Activated T-cell treated with anti-CD3 and anti-CD28 coated beads for 4 hours (primary cell): ENCODE measurements at places on chromosomes 7 and 10.

DNA sequence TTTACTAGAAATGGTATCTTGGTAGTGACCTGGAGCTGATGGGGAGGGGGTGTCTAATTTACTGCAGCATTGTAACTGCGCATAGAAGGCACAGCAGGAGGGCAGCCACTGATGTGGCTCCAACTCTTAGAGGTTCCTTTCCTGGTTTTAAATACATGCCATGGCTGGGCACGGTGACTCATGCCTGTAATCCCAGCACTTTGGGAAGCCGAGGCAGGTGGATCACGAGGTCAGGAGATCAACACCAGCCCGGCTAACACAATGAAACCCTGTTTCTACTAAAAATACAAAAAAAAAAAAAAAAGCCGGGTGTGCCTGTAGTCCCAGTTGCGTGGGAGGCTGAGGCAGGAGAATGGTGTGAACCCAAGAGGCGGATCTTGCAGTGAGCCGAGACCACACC, 19.2 kb upstream of the SEC61G start:
- DNase-seq, result no peak

DNA sequence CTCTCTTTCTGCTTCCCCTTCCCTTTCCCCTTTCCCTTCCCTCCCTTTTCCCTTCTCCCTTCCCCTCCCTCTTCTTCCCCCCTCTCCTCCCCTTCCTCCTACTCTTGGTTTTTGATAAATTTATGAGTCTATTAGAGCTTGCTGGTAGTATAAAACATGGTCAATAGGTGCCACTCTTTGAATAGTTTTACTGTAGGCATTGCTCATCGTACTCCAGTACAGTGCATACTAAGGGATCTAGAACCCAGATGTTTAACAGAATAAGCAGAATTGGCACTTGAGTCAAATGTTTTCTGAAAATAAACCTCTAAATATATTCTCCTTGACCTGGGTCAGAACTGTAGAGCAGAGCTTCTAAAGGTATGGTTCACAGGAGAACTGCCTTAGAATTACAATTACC, 126.7 kb downstream of the SORCS3 start:
- no peak for DNase-seq

- no peak for DNase-seq
These were observed 128.5 kb upstream of the TNS3 start for GRCh38 chr7:47710201-47710935.

DNA sequence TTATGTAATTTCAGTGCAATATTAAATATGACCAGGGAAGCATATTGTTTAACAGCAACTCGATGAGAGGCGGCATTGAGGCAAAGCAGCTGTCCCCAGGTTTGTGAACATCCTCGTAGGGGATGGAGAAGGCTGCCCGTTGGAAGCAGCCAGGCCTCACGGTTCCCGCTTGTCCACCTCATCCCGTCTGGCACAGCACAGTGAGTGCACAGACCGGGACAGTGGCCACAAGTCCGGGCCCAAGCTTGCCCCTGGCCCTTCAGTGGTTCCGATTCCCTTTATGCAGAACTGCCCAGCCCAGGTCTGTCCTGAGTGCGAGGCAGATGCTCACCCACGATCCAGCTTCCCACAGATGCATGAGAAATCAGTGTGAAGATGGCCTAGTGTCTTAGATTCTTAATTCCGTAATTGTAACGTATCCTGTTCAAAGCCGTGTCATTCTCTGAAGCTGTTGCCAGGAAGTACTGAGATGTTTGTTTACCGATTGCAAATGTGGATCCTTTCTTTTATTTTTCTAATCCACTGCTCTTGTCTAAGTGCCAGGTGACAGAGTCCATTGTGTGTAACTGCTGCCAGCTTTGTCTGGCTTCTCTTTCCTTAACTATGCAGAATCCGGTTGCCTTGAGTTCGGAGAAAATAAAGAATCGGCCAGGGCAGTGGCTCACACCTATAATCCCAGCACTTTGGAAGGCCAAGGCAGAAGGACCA, 35.5 kb downstream of the PFKP start:
- DNase-seq, result no peak

GRCh38 chr7:150389532-150389816, 10.3 kb downstream of the ZNF775 start:
- no peak for DNase-seq

DNA sequence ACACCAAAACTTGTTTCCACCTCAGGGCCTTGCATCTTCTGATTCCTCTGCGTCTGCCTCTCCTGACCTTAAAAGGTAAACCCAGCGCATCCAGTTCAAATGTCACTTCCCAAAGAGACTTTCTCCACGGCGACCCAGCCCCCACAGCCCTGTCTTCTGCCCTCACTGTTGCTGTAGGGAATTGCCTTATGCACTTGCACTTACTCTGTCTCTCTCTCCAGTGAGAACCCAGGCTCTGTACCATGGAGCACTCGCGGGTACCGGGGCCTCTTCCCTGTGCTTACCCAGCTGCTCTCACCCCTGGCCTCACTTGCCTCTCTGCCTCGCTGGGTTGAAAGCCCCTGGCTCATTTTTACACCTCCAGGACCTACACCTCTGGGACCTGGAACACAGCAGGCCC, 48.4 kb downstream of the AOC1 start:
- DNase-seq, result no peak

DNA sequence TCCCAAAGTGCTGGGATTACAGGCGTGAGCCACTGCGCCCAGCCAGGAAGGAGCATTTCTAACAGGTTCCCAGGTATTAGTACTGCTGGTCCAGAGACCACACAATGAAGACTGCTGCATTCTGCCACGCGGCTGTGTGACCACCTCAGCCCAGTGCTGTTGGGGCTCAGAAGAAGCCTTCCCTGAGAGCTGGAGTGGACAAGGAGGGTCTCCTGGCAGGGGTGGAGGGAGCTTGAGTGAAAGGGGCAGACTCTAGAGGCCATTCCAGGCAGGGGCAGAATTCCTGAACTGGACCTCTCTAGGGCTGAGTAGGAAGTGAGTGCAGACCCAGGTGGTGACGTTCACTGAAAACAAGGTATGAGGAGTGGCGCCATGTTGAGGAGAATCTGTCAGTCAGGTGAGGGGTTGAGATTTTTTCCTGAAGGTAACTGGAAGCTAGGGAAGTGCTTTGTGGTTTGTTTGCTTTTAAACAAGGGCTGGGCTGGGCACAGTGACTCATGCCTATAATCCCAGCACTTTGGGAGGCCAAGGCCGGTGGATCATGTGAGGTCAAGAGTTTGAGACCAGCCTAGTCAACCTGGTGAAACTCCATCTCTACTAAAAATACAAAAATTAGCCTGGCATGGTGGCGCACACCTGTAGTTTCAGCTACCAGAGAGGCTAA, 67.6 kb downstream of the TACC2 start:
- DNase-seq, result no peak

DNA sequence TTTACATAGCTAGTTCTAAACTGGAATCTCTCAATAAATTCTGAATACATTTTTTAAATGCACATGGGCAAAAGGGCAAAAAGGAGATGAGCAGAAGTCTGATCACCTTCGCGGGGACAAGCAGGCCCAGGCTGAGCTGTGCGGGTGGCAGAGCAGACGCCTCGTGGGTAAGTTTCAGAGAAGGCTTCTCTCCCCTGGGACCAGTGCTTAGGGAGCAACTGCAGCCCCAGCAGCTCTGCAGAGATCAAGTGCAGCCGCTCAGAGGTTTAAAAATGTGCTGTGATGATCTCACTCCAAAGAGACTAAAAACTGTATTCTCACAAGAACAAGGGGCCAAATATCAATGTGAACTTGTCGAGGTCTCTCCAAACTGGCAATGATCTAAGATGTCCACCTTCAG, 264.3 kb upstream of the RNF32 start:
- no peak for DNase-seq

GRCh38 chr10:52194716-52195115, 119.4 kb upstream of the DKK1 start:
- no peak for DNase-seq

DNA sequence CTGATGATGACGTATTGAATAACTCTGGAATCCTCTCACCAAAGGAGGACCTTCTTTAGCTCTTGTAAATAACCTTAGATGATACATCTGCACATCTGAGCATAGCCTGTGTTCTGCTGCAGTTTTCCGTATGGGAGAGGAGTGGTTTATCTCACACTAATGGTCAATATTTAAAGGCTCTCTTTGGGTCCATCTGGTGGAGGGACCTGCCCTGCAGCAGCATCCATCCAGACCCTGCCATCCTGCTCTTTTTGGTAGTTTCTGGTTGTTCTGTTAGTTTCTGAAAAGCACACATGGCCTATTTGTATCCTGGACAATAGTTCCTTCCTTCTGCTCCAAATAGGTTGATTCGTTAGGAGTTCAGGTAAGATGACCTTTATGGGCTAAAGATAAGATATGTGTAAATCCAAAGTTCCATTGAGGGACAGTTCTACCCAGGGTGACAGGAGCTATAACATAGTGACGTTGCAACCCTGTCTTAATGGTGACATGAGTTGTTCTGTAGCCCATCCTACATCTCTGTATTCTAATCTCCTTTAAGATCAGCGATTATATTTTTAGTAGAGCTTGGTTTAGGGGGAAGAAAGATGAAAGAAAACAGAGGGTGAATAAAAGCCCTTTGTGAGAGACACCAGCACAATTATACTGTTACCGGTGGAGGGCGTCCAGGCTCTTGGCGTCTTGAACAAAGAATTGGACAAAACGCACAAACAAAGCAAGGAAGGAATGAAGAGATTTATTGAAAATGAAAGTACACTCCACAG, 60.0 kb upstream of the KLF14 start:
- no peak for DNase-seq

DNA sequence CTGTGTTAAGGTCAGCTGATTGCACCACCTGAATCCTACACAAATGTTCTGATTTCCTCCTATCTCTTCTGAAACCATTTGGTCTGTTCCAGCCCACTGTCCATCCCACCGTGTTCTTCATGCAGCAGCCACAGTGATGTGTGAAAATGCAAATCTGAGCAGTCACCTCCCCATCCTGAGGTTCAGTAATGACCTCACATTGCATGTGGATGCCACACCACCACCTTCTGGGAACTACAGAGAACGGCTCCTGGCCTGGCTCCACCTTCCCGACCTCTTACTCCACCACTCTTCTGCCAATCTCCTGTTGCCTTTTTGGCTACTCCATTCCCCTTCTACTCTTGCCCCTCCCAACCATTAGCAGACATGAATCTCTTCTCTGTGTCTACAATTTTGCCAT, 244.4 kb downstream of the TNS3 start:
- DNase-seq, result no peak

DNA sequence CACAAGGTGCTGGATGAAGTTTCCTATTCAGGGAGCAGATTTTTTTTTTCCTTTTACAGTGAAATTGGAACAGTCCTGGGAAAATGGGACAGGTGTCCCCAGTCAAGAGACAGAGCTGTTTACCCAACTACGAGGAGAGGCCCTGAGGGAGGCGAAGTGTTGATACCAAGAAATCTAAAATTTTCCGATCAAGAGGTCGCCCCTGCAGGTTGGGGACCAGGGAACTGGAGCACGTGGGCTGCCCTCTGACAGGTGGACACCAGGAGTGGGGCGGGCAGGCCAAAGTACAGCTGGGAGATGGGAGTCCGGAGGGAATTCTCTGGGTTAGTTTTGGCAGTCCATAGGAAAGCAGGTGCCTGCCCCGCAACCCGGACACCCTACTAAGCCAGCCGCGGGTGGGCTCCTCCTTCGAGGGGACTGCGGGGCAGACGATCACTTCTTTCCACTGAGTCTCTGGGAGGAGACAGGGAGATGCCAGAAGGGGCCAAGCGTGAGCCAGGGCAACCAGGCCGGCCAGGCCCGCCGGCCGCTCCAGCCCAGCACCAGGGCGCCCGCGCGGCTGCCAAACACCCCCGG, 965 bp upstream of the CAMK1D start:
- no peak for DNase-seq

- DNase-seq, result no peak
These were observed 25.0 kb downstream of the SHH start for GRCh38 chr7:155787171-155787851.

DNA sequence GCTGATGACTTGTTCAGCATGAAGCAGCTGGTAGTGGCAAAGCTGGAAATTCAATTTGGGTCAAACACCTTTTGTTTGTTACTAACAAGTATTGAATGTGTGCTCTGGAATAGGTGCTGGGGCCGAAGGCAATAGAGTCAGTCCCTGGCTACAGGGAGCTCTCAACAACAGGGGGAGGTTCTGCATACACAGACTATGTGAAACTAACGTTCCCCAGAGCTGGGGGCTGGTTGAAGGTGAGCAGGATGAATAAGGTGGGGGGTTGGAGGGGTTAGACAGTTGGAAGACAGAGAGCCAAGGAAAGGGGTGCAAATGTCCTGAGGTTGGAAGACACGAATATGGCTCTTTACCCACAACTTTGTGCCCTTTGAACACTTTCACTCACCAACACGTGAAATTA, 84.1 kb upstream of the PLPP4 start:
- DNase-seq, result no peak

DNA sequence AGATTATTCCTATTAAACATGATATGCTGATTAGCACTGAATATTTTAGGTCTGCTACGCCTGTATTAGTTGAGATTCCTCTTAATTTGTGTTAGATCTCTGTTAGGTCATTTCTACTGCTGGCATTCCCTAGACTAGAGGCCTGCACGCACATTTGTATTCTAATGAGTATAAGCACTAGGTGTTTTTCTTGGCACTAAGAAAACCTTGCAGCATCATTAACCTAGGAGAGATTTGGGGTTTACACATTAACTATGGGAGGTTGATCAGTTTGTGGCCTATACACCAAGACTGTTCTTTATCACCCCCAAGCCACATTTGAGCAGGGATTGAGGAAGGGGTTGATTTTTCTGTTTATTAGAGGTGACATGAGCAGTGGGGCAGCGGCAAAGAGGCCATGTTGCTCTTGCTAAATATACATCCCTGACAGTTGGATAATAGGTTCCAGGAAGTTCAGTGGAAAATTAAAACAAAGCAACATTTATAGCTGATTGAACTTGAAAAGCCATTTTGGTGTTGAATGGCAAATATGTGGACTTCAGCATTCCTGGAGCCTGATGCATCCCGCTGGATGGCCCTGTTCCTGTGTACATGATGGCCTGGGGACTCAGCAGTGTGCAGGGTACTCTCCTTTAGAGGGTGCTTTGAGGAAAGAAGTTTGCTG, 65.2 kb downstream of the GBF1 start:
- DNase-seq, result no peak

- DNase-seq, result no peak
These were observed 8.1 kb downstream of the TMEM120A start for GRCh38 chr7:75986147-75986781.

DNA sequence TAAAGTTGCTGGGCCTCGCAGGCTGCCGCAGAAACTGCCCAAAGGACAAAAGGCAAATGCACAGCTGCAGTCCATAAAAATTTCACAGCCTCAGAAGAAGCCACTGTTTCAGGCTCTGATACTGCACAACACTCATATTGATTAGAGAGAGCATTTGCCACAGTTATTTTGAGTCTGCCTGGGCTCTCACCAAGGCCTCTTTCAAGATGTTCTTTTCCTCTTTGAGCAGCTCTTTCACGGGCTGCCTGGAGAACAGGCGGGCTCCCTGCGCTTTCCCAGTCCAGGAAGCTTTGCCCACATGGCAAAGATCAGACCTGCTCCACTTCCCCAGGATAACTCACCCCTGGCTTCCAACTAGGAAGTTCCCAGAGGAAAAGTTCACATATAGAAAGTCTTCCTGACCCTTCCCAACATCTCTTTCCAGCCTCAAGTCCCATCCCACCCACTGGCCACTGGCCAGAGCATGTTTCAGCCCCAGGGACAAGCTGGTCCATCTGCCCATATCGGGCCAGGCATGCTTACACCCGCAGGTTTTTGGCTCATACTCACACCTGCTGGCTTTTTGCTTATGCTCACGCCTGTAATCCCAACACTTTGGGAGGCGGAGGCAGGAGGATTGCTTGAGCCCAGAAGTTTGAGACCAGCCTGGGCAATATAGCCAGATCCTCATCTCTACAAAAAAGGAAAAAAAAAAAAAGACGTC, 3.3 kb downstream of the SLIT1 start:
- DNase-seq, result no peak
